ENCODE measurements at places on chromosomes 7 and 10.

DNA sequence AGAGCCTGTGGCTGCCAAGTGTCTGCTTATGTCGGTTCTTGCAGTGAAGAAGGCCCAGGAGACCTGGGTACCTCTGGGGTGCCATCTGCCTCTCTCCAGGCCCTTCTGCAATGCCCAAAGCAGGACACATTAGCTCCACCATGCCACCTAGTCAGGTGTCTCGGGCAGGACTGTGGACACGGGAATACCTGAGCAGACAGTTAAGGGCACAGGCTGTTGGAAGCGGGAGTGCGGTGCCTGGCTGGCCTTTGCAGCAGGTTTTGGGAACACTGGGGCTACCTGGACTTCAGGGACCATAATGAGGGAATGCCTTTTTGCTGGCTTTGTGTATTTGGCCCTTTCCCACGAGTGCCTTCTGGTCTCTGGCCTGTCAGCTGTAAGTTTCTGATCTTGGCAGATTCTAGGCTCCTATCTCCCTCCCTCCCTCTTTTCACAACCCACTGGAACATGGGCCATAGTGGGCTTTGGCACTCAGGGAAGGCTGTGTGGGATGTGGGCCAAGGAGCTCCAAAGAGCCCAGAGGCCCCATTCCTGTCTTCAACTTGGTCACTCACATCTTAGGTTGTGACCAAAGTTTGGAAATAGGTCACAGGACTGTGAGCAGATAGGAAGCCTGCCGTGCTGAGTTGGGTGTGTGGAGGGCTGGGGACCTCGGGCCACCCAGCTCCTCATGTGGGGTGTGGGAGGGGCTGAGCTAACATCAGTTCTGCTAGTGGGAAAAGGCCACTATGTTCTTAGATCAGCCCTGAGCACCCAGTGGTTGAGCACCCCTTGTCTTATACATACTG is 41.5 kb upstream of the CXCL12 start:
- no peak for DNase-seq

GRCh38 chr7:117839507-117839906 is 33.7 kb downstream of the CTTNBP2 start:
- no peak for DNase-seq

- no peak for DNase-seq
These were observed 422.7 kb downstream of the SORCS3 start for GRCh38 chr10:105063796-105064195.

DNA sequence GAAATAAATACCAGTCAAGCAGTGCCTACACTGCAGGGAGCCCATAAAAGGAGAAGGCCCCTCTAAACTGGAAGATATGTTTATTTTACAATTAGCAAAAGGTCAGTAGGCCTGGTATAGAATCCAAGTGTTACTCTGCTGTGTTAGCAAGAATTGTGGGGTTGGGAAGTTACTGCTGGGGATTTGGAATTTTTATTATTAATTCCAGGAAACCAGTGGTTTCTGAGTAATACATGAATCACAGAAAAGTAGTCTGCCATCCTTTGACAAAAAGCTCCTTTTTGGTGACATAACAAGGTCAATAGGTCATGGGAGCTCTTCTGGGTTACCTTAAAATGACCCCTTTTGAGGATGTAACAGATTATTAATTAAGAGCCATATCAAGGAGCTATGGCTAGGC is 67.4 kb downstream of the ZNF92 start:
- no peak for DNase-seq

DNA sequence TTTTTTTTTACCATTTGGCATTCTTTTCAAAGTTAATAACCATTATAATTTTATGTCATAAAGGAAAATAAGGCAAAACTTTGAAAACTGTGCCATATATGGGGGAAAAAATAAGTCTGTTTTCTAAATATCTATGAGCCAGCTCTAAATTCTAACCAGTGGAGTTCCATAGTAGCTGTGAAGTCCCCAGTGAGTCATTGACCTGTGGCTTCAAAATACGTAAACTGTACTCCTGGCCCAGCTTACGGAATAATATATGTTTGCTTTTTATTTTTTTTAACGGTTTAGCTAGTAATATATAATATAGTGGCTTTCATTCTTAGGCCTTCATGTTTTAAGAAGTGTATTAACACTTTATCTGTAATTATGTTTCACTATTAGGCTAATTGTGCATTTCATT is 20.5 kb downstream of the ZRANB1 start:
- no peak for DNase-seq

- DNase-seq: no peak
These were observed 825.9 kb upstream of the IGFBP3 start for GRCh38 chr7:46746695-46747687.

DNA sequence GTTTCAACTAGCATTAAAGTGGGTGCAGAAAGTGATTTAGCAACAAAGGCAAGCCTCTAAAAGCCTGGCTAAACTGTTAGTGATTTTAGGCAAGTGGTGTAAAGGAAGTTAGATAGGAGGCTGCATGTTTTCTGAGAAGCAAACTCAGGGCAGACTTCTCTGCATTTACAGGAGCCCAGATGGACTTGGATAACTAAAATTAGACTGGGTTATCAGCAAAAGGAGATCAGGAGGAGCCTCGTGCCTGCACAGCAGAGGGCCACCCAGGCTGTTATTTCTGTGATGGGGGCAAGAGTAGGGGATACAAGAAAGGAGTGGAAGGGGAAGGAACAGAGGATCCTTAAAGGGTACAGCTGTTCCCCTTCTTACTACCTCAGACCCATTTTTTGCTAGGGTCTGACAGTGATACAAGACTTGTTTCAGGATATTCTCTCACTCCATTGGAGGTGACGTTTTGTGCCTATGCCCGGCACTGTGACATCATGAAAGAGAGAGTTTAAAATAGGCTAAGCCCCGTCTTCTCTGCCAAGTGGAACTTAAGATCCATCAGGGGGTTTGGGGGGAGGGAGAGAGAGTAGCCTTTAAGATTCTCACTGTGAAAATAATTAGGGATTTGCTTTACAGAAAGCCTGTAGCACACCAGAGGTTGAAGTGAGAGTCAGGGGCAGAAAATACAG is 49.6 kb upstream of the PDCD4 start:
- no peak for DNase-seq

GRCh38 chr7:128351296-128352152 is 7.8 kb upstream of the RBM28 start:
- DNase-seq: no peak

- DNase-seq: no peak
These were observed 209.8 kb downstream of the TRIL start for GRCh38 chr7:28748346-28748745.

DNA sequence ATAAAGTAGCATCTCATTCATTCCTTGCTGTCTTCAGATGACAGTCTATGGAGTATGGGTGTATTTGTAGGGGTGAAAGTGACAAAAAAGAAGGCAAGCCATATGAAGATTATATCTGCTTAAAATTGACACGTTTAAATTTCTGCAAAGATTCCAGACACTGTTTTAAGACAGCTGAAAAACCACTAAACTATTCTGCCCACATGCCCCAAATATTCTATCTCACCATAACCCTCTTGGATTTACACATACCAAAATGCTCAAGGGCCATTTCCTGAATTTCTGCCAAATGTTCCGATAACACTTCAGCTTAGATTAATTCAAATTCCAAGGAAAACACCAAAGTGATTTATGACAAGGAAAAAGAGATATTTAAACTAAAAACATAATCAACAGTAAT is 99.9 kb upstream of the IL6 start:
- DNase-seq: no peak
